ENCODE measurements at places on chromosomes 6 and 20.

GRCh38 chr20:64077541-64077875, 1.8 kb downstream of the RGS19 start:
- no peak overlapping the region for H3K4me3 ChIP-seq
- H3K27ac ChIP-seq, result no peak overlapping the region
- peaks cover 6% of the 10 kb centered on the region for H3K4me1 ChIP-seq

DNA sequence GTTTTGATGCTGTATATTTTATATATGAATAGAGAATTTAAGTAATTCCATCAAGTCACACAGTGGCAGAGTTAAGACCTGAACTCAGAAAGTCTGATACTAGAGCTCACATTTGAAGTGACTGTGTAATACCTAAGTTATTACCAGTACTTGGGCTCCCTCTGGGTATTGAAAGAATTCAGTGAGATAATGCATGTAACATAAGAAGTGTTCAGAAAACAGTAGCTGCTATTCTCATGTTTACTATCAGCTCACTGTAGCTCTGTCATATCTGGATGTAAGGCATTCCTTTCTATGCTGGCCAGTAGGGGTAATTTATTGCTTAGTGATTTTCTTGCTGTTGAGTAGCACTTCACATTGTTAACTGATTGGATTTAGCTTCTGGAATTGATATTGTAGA, 44.6 kb downstream of the NKX2-4 start:
- H3K4me3 ChIP-seq, result no peak overlapping the region
- no peak overlapping the region for H3K27ac ChIP-seq
- DNase-seq, result no peak
- no peaks in the 10 kb centered on the region for H3K27me3 ChIP-seq
- no peaks in the 10 kb centered on the region for H3K36me3 ChIP-seq

DNA sequence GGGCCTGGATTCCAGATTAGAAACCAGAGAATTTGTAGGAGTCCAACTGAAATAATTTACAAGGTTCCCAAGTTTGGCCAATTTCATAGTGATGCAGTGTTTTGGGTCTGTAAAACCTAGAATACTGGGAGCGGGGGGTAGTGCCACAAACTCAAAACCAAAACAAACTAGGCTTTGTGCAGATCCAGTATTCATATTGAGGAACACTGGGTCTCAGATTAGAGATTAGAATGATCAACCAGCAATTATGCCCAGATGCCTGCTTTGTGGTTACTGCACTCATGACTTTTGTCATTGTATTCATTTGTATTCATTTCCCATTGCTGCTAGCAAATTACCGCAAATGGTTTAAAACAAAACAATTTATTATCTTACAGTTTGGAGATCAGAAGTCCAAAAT, 3.2 kb upstream of the NDUFAF4 start:
- peaks cover 14% of the 10 kb centered on the region for H3K4me1 ChIP-seq
- no peaks in the 10 kb centered on the region for H3K36me3 ChIP-seq
- H3K27ac ChIP-seq, result no peak overlapping the region
- peaks cover 3% of the 10 kb centered on the region for H3K27me3 ChIP-seq
- H3K4me3 ChIP-seq, result no peak overlapping the region
- no peak for DNase-seq

DNA sequence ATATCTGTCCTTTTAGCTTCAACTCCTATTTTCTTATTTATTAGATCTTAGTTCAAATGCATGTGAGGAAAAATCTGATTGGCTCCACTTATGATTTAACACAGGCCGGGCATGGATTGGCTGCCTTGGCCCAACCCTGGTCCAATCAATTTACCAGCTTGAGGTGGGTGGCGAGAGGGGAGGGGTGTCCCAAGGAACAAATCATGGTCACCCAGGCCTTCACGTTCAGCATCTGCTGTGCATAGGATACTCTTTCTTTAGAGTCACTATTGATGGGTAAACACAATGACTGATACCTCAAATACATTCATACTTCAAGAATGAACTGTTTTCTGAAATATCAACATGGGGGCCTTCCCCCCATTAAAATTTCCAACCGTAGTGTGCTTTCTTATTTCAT, 14.9 kb upstream of the BACH2 start:
- H3K36me3 ChIP-seq, result no peaks in the 10 kb centered on the region
- no peak overlapping the region for H3K27ac ChIP-seq
- H3K4me1 ChIP-seq, result no peaks in the 10 kb centered on the region
- no peaks in the 10 kb centered on the region for H3K27me3 ChIP-seq
- DNase-seq, result no peak

DNA sequence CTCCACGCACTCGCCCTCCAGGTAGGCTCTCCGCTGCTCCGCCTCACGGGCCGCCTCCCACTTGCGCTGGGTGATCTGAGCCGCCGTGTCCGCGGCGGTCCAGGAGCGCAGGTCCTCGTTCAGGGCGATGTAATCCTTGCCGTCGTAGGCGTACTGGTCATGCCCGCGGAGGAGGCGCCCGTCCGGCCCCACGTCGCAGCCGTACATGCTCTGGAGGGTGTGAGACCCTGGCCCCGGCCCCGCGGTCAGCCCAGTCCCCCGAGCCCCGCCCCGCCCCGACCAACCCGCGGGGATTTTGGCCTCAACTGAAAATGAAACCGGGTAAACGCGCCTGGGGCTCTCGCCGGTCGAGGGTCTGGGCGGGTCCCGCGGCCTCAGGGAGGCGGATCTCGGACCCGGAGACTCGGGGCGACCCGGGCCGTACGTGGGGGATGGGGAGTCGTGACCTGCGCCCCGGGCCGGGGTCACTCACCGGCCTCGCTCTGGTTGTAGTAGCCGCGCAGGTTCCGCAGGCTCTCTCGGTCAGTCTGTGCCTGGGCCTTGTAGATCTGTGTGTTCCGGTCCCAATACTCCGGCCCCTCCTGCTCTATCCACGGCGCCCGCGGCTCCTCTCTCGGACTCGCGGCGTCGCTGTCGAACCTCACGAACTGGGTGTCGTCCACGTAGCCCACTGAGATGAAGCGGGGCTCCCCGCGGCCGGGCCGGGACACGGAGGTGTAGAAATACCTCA, 598 bp downstream of the HLA-B start:
- no peak overlapping the region for H3K27ac ChIP-seq
- no peaks in the 10 kb centered on the region for H3K4me1 ChIP-seq
- peak; percentile 30 for DNase-seq
- H3K4me3 ChIP-seq, result peak overlapping the region; percentile 85
- peaks cover 12% of the 10 kb centered on the region for H3K27me3 ChIP-seq
- peaks cover 10% of the 10 kb centered on the region for H3K36me3 ChIP-seq

DNA sequence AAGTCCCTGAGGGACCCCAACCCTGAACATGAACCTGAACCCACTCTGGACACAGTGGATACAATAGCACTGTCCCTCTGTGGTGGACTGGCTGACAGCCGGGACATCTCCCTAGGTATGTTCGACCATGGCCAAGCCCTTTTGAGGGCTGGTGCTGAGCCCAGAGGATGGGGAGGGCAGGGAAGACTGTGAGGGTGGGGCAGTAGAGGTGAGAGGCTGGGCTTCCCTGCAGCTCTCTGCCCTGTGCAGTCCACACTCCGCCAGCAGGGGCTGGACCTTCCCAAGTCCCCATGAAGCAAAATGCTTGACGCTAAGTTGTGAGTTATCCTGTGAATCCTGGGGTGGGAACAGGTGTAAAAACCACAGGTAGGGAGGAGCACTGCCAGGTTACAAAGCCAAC, 11.5 kb downstream of the LPIN3 start:
- no peaks in the 10 kb centered on the region for H3K27me3 ChIP-seq
- DNase-seq, result no peak
- no peak overlapping the region for H3K4me3 ChIP-seq
- no peak overlapping the region for H3K27ac ChIP-seq
- H3K4me1 ChIP-seq, result no peaks in the 10 kb centered on the region

Measured in glutamatergic neuron (in vitro differentiated cells).